ENCODE measurements at places on chromosomes 16 and 17. TPM values are rescaled to one million over a fixed set of nuclear protein-coding genes. Genes with fewer than 3 reads are reported as not detected.

IRX6 gene
- total RNA-seq = not detected

PDE6G gene
- total RNA-seq = not detected

NDUFAF8 gene
- total RNA-seq = 53.1 TPM

YBX2 gene
- not detected for total RNA-seq

GRCh38 chr16:82147546-82147945 is 22.5 kb downstream of the MPHOSPH6 start:
- peaks cover 15% of the 10 kb centered on the region for H3K36me3 ChIP-seq
- H3K4me1 ChIP-seq = no peaks in the 10 kb centered on the region
- DNase-seq = no peak
- no peak overlapping the region for H3K27ac ChIP-seq
- H3K27me3 ChIP-seq = no peaks in the 10 kb centered on the region

DNA sequence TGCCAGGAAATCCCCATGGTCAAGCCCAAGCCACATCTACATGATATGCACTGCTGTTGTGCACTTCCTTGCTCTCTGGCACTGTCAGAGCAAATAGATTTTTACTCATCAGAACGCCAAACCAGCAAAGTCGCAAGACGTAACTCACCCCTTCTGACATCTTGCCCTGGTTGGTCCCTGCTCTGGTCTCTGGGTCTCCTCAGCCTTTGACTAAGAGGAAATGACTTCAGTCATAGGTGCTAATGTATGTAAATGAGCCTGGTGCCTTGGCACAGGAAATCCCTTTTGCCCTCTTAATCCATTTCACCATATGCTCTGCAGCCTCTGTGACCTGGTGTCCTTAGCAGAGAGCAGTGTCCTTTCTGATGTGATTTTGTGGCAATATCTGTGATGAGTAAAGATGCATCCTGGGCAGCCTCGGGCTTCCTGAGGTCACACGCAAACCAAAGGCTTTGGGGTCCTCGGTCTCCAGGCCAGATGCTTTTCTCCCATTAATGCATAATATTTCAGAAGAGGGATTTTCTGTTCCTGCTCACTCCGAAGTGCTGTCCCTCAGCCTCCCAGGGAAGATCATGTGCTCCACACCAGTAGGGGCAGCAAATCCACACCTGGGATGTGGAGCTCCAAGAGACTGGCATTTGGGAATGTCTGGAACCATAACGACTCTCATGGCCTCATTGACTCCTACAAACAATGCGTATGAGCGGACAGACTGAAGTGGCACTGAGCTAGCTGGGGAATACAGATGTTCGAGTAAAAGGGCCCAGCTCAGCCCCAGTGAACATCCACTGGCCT is 66.9 kb downstream of the GP2 start:
- no peaks in the 10 kb centered on the region for H3K27me3 ChIP-seq
- no peak overlapping the region for H3K27ac ChIP-seq
- H3K4me1 ChIP-seq = no peaks in the 10 kb centered on the region

- peaks cover 10% of the 10 kb centered on the region for H3K4me1 ChIP-seq
- no peak overlapping the region for H3K4me3 ChIP-seq
- peak; percentile 84 for DNase-seq
- H3K36me3 ChIP-seq = no peaks in the 10 kb centered on the region
- H3K27ac ChIP-seq = no peak overlapping the region
These were observed 6.3 kb downstream of the SLC6A2 start for GRCh38 chr16:55661941-55662643.

- H3K36me3 ChIP-seq = no peaks in the 10 kb centered on the region
- H3K27me3 ChIP-seq = no peaks in the 10 kb centered on the region
- H3K4me3 ChIP-seq = no peak overlapping the region
- H3K27ac ChIP-seq = no peak overlapping the region
- no peak for DNase-seq
These were observed 28.5 kb downstream of the IQCK start for GRCh38 chr16:19746561-19746960.

- peaks cover 19% of the 10 kb centered on the region for H3K36me3 ChIP-seq
- H3K4me3 ChIP-seq = no peak overlapping the region
- H3K27ac ChIP-seq = no peak overlapping the region
- peaks cover 14% of the 10 kb centered on the region for H3K4me1 ChIP-seq
These were observed 34.1 kb upstream of the CDC6 start for GRCh38 chr17:40253565-40253964.

DNA sequence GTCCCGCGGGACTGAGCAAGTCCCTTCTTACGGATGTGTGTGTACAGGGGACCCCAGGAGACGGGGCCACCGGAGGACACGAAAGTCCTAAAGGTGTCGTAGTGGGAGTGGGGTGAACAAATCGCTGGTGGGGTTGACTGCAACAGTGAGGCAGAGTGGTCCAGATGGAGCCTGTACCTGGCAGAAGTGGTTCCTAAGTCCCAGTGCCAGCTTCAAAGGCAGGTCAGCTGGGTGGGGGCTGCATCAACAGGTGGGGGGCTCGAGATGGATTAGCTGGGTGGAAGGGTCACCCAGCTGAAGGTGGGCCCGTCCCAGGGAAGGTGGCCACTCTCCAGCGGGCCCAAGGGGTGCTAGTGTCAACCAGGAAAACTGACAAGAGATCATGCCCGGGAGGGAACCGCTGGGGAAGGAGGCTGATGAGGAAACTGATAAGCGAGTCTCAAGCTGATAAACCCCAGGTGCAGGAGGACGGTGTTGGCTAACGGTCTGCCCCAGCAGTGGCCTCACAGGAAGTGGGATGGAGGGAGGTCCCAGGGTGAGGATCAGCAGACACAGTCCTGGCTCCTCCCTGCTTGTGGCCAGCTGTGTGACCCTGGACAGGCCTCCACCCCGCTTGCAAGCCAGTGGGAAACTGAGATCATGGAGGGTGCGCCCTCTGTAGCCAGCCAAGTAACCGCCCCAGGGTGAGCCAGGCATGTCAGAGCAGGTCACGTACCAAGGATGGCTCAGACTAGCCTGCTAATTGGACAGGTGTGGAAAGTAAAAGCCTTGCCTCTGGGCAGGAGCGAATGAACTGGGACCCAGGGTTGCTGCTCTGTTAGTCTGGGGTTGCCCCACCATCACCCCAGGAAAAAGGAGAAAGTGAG is 1.0 kb downstream of the ORAI3 start:
- 0 out of 2 replicates have a peak, but pooled peaks cover 1% of the 10 kb centered on the region for H3K36me3 ChIP-seq
- H3K4me3 ChIP-seq = peak overlapping the region; percentile 95
- peak; percentile 90 for DNase-seq
- H3K27ac ChIP-seq = peak overlapping the region; percentile 65
- no peaks in the 10 kb centered on the region for H3K27me3 ChIP-seq

All from GM23248 (cell line).